ENCODE measurements at places on chromosomes 6 and 20.

DNA sequence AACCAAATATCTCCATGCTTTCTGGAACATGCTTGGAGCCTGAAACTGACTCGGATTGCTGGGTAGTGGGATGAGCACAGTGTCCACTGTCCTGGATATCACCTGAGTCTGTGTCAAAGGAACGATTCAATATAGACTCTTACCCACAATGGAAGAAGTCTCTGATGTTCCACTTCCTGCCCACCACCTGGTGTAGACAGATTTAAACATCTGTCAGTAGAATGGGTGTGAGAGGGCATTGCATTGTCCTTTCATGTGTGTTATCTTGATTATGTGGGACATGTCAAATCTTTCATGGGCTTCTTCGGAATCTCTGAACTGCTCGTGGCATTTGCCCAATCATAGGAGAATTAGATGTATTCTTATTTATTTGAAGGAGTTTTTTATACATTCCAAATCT, 20.8 kb downstream of the ULBP3 start:
- no peak for DNase-seq

DNA sequence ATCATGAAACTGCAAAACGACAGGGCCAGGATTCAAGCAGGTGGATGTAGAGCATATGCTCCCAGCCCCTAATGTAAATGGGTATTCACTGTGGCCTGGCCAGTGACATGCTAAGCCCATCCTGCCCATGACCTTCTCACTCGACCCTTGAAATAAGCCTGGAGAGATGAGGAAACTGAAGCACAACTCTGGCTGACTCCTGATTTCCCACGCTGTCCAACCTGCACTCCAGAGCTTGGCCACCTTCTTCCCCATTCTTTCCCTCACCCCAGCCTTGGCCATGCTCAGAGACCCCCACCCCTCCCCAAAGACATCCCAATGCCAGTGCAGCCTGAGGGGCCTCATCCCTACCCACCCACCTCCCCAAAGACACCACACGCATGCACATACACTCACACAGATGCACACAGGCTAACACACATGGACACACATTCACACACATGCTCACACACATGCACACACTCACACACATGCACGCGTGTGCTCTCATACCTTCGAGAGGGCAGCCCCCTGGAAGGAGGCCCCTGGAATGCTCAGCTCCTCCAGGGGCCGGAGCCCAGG, 12.4 kb downstream of the TFEB start:
- no peak for DNase-seq

- peak; percentile 80 for DNase-seq
Measured at GRCh38 chr6:149749594-149750135, at the start of gene PCMT1. Gene PCMT1 (plus strand): TSS chr6:149749741. CDS start chr6:149749902, 161 bp downstream.

DNA sequence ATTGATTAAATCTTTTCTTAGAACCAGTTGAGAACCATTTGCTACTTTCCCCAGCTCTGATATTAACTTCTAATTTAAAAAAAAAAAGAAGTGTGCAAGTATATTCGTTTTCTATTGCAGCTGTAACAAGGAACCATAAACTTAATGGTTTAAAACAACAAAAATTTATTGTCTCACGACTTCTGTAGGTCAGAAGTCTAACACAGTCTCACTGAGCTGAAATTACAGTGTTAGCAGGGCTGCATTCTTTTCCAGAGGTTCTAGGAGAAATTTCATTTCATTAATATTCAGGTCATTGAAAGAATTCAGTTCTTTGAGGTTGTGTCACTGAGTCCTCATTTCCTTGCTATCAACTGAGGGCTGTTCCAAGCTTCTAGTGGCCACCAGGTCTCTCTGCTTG, 213.5 kb upstream of the RNF217 start:
- no peak for DNase-seq

GRCh38 chr6:112640891-112641290, 293.8 kb downstream of the RFPL4B start:
- DNase-seq: no peak

GRCh38 chr20:16556301-16556700, 16.9 kb downstream of the KIF16B start:
- no peak for DNase-seq

DNA sequence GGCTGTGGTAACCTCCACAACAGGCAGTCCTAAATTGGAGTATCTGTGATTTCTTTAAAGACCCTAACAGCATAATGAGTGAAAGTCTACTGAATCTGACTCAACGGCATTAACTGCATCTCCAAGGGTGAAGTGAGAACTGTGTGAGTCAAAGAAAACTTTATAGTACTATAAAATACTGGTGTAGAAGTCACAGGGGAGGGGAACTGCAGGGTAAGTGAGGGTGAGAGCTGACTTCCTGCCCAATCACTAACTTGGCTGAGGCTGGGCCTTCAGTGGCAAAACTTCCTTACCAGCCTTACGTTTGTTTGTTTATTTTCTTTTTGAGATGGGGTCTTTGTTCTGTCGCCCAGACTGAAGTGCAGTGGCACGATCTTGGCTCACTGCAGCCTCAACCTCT, 109.8 kb downstream of the PTPRK start:
- no peak for DNase-seq

GRCh38 chr6:88763160-88763559, 200.3 kb downstream of the RNGTT start:
- peak; percentile 20 for DNase-seq

GRCh38 chr20:4412216-4412615, 309.5 kb upstream of the PRND start:
- no peak for DNase-seq

- no peak for DNase-seq
Measured at GRCh38 chr20:4233520-4233919, 218.2 kb upstream of the RNF24 start.

DNA sequence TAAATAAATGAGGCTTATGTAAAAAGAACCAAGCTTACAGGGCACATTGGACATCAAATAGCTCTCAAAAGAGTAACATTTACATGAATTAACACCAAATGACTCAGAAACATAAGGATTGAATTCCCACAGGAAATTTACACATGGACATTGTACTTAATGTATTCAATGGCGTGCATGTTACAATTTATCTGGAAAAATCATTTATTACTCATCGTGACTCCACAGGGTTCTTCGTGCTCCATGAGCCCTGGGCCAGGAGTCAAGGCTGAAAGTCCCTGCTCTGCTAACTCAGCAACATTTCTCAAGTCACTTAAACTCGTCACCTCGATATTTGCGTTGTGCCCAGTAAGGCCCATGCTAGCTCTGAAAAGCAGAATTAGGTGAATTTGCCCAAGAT, 158.5 kb downstream of the PHACTR1 start:
- no peak for DNase-seq

DNA sequence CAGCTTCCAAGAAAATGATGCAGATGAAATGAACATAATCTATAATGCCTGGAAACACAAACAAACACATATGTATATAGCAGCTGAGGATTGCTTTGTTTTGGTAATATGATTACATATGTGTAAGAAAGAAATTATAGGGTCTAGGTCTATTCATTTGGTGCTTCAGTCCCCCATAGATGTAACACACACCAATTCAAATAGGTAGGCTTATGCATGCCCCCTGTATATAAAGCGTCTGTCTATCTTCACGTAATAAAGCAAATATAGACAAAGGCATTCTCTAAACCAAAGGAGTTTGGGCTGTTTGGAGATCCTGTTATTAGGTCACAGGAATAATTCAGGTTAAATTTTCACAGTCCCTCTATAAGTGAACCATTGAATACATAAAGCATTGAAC, 270.4 kb upstream of the SGK1 start:
- no peak for DNase-seq

DNA sequence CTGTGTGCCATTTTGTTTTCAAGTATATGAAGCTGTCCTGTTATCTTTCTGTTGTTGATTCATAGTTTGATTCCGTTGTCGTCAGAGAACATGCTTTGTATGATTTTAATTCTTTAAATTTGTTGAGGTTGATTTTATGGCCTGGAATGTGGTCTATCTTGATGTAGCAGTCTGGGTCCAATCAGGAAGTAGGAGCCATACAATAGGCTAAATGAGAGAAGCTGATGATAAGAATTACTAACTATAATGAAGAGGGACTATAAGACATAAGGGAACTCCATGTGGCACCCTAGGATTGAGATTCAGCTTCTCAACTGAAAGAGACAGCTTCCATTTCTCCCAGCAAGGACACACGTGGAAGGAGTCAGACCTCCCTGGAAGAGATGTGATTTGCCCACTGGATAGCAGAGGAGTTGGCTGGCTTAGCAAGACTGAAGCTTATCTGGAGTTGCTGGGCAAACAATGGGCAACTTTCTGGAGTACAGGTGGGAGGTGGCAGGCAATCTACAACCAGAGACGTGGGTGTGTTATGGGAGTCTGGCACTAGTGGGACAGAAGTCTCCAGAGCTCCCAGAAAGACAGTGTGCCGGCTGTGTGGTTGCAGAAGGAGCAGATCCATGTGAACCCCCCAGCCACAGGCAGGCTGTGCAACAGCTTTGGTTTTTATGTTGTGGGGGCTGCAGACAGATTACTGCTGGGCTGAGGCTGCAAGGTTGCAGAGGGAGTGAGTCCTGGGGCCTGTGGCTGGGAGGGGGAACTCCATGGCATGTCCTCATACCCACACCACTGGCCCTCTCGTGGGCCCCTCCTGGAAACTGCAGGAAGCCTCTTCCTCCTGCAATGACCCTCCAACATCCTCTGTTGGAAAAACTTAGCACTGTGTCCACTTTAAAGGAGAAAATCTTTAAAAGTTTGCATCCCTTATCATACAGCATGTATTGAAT, 7.1 kb downstream of the ZNF831 start:
- DNase-seq: no peak

DNA sequence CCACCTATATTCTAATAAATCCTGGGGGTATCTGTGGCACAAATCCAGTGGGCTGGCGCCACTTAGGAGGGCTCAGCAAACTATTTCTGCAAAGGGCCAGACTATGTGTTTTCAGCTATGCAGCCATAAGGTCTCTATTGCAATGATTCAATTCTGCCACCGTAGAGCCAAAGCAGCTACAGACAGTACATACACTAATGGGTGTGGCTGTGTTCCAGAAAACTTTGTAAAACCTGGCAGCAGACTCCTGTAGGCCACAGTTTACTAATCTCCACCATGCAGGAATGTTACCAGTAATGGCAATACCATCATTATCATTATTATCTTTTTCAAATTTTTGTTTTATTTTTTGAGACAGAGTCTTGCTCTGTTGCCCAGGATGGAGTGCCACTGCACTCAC, 65.7 kb downstream of the SULF2 start:
- no peak for DNase-seq

DNA sequence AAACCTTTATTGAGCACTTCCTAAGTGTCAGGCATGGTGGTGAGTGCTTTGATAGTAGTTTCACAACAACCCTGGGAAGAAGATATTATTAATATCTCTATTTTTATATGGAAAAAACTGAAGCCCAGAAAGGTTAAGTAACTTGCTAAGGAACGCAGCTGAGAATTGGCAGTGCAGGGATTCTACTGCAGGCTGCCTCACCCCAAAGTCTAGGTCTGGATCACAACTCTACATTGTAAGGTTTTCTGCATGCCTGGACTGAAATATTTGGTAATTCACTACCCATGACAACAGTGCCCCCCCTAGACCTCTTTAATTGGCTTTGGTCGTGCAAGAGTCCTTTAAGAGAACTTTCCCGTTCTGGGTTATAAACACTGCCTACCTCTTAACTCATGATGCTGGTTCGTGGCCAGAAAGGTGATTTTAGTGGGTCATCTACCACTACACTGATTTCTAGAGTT, 67.1 kb upstream of the KCNQ5 start:
- no peak for DNase-seq

DNA sequence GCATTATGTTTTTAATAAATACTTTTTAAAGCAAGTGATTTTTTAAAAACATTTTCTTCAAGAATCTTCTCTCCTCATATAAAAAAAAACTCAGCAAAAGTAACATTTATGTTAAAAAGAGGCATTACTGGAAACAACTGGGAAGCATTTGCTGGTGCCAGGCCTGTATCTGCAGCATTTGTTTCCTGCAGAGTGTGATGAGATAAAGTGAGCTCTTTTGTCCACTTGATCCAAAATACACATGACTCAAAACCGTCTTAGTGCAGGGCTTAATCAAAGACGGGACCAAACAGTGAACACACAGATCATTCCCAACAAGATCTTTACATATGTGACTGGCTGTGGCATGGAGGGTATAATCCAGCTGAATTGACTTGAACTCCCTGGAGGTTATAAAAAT, 28.3 kb upstream of the RIPPLY2 start:
- DNase-seq: no peak

GRCh38 chr6:114747995-114748625, 405.3 kb upstream of the HS3ST5 start:
- peak; percentile 25 for DNase-seq

DNA sequence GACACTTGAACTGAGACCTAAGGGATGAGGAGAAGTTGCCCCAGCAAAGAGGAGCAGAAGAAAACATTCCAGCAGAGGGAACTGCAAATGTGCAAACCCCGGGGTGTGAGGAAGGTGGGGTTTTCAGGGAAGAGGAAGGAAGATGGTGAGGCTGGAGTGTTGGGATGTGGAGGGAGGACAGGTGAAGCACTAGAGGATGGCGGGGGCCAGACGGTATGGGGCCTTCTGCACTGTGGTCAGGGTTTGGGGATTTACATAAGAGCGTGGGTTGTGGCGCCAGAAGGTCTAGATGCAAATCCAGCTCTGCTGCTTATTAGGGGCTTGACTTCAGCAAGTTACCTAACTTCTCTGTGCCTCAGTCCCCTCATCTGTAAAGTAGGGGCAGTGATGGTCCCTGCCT, 16.0 kb downstream of the DLGAP4 start:
- no peak for DNase-seq

DNA sequence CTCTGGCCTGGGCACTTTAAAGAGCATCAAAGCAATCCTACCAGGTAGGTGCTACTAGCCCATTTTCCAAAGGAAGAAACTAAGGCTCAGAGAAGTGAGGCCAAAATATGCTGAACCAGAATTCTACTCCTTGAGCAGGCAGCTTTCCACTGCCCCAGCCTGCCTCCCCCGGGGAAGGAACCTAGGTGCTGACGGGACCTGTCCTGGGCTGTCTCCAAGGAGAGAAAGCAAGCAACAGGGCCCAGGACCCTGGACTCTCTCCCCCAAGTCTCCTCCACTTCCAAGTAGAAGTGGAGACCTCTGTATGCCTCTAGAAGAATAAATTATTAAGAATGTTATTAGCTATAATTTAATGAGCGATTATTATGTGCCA, 159.5 kb downstream of the MRPL14 start:
- DNase-seq: no peak
